RKO (cell line): ENCODE measurements at places on chromosomes 11 and 22.

DNA sequence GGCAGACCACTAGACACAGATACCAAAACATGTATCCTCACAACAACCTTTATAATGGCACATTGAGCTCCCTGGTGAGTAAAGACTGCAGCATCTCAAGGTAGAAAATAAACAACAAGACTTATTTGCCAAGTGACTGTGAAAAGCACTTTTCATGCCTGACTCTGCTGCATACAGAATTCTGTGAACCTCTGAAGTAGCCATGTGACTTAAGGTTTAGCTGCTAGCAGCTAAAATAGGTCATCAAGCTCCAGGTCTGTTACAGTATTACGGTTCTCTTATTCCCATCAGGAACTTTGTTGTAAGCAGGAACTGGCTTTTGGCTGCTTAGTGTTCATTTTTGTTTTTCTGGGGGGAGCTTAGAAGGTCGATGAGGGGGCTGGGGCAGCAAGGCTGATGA, 139.4 kb downstream of the PAX6 start:
- no peak for DNase-seq

GRCh38 chr22:49544286-49544685, 283.4 kb downstream of the BRD1 start:
- no peak for DNase-seq

GRCh38 chr22:35538801-35539321, 1.8 kb upstream of the RASD2 start:
- peak; percentile 53 for DNase-seq

DNA sequence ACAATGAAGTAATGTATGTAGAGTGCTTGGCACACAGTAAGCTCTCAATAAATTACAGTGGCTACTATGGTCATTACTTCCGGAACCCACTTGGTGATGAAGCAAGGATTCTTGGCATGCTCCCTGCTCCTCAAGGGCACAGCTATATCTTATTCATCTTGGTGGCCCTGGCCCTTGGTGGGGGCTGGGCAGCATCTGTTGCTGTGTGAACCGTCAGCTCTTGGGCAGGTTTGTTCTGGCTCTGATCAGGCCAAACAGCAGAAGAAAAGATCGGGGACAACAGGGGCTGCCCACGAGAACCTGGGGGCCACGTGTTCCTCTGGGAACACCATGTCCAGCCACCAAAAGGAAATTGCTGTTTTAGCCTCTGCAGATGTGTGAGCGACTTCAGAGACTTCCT, 136.9 kb upstream of the SYT13 start:
- no peak for DNase-seq

- DNase-seq, result no peak
Observed at GRCh38 chr11:87972133-87972532, 203.1 kb downstream of the RAB38 start.

DNA sequence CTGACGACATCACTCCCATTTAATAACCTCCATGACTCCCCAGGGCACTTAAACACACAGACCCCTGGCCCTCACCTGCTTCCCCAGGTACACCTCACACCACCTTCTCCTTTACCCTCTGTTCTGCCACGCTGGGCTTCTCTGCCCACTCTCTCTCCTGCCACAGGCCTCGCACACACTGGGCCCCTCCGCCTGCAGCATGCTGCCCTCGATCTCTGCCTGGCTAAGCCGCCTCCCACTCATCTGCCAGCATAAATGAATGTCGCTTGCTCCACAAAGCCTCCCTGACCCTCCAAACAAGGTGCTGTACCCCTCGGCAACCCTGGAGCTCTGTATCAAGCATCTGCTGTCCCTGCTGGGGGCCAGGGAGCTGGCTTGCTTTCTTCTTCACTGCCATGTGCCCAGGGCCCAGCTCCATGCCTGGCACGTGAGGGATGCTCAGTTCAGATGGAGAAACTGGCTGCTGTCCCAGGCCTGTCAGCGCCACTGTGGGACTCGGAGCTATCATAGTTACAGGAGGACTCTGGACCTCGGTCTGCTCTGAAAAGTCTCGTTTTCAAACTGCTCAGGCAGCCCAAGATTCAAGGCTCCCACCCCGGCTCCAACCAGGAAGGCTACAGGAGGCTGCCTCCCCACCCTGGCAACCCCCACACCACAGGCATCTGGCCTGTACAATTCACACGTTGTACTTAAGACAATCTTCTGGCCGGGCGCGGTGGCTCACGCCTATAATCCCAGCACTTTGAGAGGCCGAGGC, 11.9 kb downstream of the TTLL1 start:
- DNase-seq, result no peak

- DNase-seq, result peak; percentile 65
Observed at GRCh38 chr11:73585834-73586575, 11.9 kb downstream of the FAM168A start.

DNA sequence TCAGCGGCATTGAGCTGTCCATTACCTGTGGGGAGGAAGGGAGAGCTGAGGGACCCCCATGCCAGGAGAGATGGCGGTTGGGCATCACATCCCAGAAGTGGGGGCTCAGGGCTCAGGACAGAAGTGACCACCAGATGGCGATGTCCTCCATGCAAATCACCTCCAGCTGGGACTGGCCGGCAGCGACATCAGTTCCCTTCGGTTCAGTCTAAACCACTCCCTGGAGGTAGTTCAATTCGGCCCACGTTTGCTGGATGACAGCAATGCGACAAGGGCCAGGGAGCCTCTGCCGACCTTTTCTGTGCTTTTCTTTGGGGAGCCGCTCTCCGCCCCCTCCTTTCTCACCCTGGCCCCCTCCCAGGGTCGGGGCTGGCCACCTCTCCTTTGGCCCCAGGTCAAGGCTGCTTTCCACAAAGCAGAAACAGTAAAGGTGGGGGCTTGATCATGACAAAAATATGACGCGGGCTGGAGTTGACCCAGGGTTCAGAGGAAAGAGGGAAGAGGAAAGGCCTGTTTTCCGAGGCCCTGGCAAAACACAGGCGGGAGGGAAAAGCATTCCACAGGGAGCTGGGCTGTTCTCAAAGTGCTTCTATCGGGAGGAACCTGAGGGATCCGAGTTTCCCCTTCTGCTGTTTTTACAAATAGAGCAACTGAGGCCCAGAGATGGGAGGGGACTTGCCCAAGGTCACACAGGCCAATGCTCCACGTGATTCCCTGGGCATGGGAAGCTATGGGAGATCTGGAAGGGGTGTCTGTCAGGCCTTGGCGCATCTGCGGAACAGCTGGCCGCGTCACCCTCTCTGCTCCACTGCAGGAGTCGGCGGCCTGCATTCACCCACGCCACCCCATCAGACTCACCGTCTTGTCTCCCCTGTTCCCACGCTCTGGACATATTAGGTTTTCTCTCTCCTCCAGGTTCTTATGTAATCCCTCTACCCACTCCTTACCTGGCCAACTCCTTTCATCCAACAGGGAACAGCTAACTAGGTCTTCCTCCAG, 54.7 kb downstream of the FBXO7 start:
- peak; percentile 77 for DNase-seq

GRCh38 chr22:35756722-35757121, 39.0 kb downstream of the APOL5 start:
- DNase-seq, result no peak

- DNase-seq, result no peak
Observed at GRCh38 chr11:130476200-130476921, 27.9 kb downstream of the ADAMTS15 start.

DNA sequence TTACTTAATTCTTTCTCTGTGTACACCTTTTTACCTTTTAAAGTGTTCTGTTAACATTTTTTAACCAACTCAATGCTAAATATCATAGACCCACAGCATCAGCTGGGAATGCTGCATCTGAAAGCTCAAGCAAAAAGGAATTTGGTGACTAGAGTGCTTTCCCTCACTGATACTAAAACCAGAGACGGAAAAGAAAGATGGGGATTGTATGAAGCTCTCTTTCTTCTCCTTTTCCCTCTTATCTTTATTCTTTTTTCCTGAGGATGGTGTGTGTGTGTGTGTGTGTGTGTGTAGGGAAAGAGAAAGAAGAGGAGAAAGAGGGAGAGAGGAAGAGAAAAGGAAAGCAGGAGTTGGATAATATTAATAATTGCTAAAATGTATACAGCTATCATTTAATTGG, 4.1 kb upstream of the SIK2 start:
- no peak for DNase-seq

DNA sequence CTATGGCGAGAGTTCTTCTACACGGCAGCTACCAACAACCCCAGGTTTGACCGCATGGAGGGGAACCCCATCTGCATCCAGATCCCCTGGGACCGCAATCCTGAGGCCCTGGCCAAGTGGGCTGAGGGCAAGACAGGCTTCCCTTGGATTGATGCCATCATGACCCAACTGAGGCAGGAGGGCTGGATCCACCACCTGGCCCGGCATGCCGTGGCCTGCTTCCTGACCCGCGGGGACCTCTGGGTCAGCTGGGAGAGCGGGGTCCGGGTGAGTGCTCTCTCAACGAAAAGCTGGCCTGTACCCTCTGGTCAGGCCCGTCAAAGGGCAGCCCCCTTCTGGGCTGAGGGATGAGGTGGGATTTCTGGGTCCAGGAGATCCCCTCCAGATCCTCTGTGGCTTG, 15.9 kb upstream of the MAPK8IP1 start:
- no peak for DNase-seq

- DNase-seq, result no peak
Observed at GRCh38 chr11:85431319-85431718, 195.8 kb downstream of the DLG2 start.

- no peak for DNase-seq
Observed at GRCh38 chr11:105049481-105049880, 4.3 kb upstream of the CARD16 start.

DNA sequence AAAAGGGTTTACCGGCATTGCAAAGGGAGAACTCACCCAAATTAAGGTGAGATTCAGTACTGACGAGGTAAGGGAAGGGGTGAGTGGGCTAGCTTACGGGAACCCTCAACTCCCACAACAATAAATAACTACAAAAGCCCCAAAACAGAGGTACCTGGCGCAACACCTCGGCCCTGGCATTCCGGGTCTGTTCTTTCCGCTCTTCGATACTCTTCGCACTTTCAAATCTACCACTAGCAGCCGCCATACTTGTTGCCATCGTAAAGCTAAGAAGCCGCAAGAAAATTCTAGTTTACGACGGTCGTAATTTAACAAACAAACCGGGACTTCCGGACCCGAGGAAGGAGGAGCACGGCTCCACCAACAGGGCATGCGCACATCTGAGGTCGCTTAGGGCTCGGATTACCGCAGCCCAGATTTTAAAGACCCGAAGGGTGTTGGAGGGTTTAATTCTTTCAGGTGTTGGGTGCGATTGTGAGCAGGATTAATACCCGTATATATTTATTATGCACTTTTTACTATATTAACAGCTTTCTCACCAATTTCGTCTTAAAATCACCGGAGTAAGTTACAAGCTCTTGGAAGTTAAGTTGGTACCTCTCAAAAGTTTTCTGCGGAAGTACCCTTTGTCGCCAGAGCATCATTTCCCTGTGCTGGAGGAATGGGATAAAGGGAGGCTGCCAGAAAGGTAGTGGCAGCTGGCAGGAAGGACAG, at the start of gene CWF19L2:
Gene CWF19L2, minus strand, starts transcription at position 268 of the 714 bp plus-strand sequence. Its CDS starts 9 bp downstream, at position 259.
- peak; percentile 99 for DNase-seq

- no peak for DNase-seq
Observed at GRCh38 chr11:9616042-9616675, 42.7 kb downstream of the WEE1 start.

DNA sequence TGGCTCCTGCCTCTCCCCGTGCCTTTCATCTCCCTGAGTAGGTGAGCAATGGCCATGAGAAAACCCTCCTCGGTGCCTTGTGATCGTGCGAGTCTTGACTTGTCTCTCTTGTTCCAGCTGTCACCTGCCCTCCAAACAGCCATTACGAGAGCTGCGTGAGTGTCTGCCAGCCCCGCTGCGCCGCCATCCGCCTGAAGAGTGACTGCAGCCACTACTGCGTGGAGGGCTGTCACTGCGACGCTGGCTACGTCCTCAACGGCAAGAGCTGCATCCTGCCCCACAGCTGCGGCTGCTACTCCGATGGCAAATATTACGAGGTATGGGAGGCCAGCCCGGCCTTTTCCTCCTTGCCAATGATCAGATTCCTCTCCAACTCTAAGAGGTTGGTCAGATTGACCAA, 51.7 kb downstream of the TECTA start:
- no peak for DNase-seq

- no peak for DNase-seq
Observed at GRCh38 chr11:134911514-134912180, 499.6 kb upstream of the B3GAT1 start.

GRCh38 chr11:59901306-59901705, 22.7 kb downstream of the OOSP3 start:
- peak; percentile 89 for DNase-seq

- peak; percentile 32 for DNase-seq
Observed at GRCh38 chr11:3840004-3840869, 522 bp downstream of the RHOG start.

GRCh38 chr22:29914165-29914564, 31.2 kb downstream of the MTMR3 start:
- DNase-seq, result peak; percentile 84

GRCh38 chr22:37639070-37639760, at the start of gene SH3BP1:
TSS of gene SH3BP1 (plus strand) at chr22:37639669. CDS start at chr22:37639788, 119 bp downstream.
- DNase-seq, result peak; percentile 44

- no peak for DNase-seq
Observed at GRCh38 chr11:66280428-66280827, 2.5 kb downstream of the CNIH2 start.

GRCh38 chr11:133819114-133819513, 26.2 kb downstream of the SPATA19 start:
- no peak for DNase-seq

DNA sequence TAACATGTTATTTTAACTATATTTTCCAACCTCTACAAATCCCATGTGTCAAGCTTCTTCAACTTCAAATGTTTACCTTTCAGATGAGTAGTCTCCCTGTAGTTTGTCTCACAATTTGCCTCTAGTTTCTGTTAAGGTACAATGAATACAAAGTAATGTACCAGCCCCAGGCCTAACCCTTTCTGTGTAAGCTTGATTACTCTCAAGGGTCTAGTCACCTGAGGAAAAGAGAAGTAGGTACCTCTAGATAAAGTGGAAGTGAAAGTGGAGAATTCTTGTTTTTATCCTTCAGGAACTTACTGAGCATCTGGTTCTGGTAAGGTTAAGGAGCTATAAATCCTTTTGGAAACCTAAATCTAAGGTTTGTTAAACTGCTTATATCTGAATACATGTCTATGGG, at the start of gene OR51A7:
Gene OR51A7, plus strand, starts transcription at position 300 of the 400 bp plus-strand sequence. CDS start 3,587 bp downstream, outside the sequence.
- DNase-seq, result no peak

DNA sequence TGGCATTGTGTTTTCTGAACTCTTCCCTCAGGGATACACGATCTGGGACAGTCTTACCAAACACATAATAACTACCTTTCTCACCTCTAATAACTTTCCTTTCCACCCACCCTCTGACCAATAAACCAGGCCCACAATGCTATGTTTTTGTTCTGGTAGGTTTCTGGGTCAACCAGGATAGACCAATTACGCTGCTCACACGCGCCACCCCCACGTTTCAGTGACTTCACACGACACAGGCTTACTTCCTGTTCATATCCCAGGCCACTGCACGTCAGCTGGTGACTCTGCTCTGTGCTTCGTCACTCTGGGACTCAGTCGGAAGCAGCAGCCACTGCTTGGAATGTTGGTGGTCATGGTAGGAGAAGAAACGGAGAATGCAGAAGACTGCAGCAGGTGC, 2.5 kb downstream of the KRTAP5-4 start:
- peak; percentile 78 for DNase-seq
